Kasumi-1 (cell line): ENCODE measurements at places on chromosomes 3 and 15.

GRCh38 chr3:194306109-194306686 lies 44.9 kb downstream of the CPN2 start:
- peak; percentile 84 for DNase-seq

- DNase-seq, result no peak
Measured at GRCh38 chr3:9623148-9623547, 26.2 kb upstream of the MTMR14 start.

GRCh38 chr3:156997351-156997750 lies 162.6 kb downstream of the CCNL1 start:
- DNase-seq, result peak; percentile 2

GRCh38 chr3:12287727-12288181 lies 1.1 kb upstream of the PPARG start:
- no peak for DNase-seq

GRCh38 chr3:133283958-133284807 lies 115.7 kb upstream of the BFSP2 start:
- DNase-seq, result no peak

DNA sequence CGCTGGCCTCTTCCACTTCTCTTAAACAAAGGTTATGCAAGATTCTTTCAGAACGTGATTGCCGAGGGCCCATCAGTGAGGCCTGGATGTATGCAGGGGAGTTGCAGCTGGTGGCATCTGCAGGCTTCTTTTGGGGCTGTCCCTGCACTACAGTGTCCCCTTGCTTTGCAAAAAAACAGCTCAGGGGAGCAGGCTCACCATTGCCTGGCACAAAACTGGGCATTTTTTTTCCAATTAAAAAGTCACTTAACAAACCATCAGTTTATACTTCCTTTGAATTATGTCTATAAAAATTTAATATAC lies 148.6 kb downstream of the ATP10A start:
- no peak for DNase-seq

DNA sequence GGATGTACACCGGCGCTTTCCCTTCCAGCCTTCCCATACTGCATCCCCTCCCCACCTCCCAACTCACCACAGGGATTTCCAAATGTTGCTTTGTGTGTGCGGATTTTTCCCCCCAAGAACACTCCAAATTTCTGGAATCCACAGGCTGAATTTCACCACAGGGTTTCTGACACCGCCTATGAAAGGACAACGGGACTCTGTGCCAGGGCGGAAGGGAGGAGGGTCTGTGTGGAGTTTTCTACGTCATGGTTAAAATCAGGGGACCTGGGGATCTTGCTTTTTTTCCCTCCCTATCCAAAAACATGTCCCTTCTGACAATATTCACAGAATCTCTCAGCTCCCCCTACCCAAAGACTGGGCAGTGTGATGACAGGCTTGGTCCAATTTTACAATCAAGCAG lies 14.6 kb downstream of the CYP19A1 start:
- no peak for DNase-seq

DNA sequence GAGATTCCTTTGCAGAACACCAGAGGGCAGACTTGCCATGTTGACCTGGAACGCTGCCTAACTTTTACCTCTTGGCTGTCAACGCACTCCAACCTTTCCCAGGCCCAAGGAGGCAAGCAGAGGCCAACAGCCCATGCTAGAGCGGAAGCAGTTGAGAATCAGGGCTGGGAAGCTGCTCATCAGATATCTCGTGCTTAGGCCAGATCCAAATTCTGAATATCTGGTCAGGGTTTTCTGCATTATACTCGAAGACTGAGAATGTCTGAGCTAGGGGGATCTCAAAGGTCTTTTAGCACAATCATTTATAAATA lies 2.5 kb downstream of the XIRP1 start:
- peak; percentile 91 for DNase-seq

DNA sequence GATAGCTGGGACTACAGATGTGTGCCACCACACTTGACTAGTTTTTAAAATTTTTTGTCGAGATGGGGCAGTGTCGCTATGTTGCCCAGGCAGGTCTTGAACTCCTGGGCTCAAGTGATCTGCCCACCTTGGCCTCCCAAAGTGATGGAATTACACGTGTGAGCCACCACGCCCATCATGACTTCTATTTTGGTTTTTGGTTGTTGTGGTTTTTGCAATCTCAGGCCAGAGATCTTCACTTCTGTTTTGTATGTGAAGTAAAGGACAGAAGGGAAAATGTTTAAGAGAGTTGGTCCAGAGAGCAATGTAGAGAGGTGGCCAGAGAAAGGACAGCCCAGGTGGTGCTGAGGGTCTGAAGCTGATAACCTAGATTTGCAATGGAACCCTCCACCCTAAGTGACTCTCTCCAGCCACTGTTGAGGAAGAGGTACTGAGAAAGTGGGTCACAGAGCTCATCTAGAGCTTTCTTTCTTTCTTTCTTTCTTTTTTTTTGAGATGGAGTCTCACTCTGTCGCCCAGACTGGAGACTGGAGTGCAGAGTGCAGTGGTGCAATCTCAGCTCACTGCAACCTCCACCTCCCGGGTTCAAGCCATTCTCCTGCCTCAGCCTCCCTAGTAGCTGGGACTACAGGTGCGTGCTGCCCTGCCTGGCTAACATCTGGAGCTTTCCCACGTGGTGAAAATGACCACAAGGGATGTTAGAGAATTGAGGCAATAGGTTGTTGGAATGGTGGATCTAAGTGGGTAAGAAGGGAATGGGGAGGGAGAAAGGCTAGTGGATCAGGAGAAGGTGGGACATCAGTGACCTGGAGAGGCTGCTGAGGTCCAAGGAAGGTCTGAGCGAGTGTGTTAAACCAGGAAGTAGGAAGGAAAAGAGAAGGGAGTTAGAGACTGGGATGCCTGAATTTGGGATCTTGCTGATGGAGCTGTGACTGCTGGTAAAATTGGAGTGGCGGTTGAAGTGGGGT lies 22.4 kb upstream of the SEMA4B start:
- no peak for DNase-seq

DNA sequence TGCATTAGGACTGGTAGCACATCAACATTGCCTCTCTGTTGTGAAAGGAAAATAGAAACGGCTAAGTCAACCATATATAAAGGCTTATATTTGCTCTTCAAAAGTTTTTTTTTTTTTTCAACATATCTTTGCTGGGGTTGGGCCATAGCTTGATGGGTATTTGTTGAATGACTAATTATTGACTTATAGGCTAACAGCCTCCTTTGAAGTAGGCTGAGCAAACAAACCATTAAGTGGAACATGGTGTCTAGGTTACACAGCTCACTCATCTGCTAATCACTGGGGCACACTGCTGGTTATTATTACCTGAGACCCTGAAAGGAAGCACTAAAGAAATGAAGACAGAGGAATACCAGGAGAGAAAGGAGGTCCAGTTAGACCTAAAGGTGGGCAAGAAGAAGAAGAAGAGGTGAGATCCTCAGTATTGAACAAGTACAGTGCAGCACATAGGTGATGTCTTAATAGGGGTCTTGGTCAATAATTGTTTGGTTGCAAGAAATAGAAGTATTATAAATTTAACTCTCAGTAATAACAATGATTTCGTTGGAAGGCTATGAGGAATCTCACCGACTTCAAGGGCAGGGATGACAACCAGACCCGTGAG lies 139.4 kb downstream of the RPLP1 start:
- no peak for DNase-seq

DNA sequence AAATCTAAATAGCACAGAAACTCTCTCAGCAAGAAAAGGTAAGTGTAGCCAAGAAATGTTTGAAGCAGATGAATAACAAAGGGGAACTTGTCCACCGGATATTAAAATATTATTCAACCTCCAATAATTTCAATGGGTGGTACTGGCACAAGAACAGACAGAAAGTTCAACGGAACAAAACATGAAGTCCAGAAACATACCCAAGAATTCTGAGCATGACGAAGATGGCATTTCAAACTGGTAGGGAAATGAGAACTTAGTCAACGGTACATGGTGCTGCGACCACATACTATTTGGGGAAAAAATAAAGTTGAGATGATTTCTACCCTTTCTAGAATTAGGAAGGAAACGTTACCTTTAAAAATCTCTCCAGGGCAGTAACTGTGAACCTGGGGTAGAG lies 5.5 kb downstream of the CHSY1 start:
- DNase-seq, result no peak

- DNase-seq, result no peak
Measured at GRCh38 chr3:184332370-184333090, 4.9 kb upstream of the FAM131A start.

GRCh38 chr15:88448991-88449461 lies 18.2 kb downstream of the MRPL46 start:
- no peak for DNase-seq

GRCh38 chr3:10707400-10708215 lies 108.4 kb upstream of the SLC6A11 start:
- no peak for DNase-seq

DNA sequence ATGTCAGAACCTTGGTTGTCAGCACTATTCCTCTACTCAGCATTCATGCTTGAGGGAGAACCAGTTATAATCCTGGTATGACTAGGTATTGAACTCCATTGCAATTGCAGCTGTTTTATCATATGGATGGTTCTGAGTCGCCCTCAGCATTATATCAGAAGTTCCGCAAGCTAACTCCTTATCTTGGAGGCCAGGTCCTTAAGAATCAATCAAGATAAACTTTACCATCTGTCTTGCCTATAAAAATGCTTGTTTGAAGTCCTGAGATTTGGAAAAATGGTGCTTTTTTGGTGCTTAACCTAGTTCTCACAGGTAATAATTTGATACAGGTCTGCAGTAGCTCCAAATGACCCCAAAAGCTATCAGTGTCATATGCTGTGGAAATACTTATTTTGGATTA lies 16.3 kb upstream of the PLSCR1 start:
- no peak for DNase-seq

DNA sequence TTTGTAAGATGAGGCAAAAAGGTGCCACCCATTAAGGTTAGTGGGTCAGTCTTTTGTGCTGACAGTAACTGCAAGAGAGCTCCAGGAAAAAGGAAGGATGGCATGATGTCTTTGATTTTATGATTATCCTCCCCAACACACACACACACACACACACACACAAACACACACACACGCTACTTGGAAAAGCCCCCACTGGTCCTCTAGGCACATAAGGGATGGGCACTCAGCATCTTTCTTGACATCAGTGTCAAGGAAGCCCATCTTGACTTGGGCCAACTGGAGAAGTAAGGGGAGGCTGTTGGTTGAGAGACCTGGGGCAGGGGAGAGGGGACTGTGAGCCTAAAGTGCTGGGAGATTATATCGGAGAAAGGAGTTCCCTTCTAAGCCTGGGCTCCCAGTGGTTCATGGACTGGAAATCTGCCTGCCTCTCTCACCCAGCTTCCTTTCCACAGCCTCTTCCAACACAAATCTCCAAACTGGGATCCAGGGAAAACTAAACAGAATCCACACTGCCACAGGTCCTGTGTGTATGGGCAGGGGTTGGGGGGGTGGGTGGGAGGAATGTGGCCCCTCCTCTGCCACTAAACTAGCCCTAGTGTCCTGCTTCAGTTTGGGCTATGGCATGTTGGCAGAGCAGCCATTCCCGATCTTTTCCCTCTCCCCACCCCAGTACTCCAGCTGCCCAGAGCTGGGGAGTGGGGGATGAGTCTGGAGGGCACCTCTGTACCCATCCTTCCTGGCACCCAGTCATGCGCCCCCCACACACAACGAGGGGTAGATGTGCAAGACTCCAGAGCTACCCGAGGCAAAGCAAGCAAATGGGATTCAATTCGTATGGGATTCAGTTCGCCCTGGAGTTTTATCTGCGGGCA lies 1.6 kb downstream of the AMOTL2 start:
- DNase-seq, result no peak
